HEK293T (cell line): ENCODE measurements at places on chromosomes 16 and 17.
A peak's percentile ranks its signal among the peaks of the same experiment; 100 is the strongest.

GRCh38 chr17:13036751-13037150, 18.9 kb upstream of the ELAC2 start:
- DNase-seq: no peak

DNA sequence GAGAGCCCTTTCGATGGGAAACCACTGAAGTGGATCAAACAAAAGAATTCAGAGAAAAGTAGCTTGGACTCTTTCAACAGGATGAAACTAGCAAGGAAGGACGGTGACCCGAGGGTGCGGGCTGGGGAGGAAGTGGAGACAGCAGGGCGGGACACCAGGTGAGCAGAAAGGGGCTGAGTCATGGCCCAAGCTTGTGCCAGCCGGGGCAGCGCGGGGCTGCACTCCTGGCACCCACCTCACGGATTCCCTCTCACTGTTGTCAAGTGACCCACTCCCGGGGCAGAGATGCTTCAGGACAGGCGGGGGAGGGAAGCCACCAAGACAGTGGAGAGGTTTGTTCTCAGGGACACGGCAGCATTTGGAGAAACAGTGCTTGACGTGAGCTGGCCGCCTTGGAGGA, 10.7 kb upstream of the RNF222 start:
- DNase-seq: no peak

DNA sequence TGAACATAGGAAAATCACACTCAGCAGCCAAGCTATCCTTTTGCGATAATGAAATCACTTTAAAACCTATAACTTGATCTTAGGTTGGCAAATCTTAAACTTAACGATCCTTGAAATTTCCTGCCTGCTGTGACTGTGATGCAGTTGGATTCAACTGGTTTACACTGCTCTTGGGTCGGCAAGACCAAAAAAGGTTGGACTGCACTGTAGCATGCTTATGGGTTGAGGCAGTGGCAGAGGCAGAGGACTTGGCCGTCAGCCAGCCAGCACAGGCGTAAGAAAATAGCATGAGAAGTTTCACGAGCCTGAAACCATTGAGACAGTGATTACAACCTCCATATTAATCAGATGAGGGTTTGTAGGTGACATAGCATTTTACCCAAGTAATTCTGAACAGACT, 21.4 kb downstream of the WSB1 start:
- peak; percentile 49 for DNase-seq

- no peak for DNase-seq
Observed at GRCh38 chr17:81852237-81852636, 8.1 kb downstream of the P4HB start.

DNA sequence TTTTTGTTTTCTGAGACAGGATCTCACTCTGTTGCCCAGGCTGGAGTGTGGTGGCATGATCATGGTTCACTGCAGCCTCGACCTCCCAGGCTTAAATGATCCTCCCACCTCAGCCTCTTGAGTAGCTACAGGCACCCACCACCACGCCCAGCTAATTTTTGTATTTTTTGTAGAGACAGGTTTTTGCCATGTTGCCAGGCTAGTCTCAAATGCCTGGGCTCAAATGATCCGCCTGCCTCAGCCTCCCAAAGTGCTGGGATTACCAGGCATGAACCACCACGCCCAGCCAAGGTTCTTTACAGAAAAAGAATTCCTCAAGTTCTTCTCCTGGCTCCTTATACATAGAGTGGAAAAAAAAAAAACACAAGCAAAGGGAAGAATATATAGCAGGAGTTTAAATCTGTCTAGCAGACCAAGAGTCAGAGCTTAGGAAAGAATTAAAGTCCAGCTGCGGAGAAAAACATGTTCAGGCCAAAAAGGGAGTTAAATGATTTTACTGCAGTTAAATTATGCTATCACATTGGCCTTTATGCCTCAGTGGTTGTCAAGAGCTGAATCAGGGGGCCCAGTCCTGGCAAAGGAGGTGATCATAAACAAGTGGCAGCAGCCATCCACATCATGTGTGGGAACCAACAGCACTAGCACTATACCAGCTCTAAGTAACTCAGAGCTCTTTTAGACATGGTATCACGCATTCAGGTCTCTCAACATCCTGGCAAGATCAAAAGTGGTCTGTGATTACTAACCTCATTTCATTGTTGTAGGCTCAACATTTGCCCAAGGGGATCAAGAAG, 39.3 kb downstream of the LIG3 start:
- no peak for DNase-seq

GRCh38 chr17:75872434-75873351, 5.7 kb downstream of the TRIM47 start:
- no peak for DNase-seq

- DNase-seq: no peak
Observed at GRCh38 chr16:3492356-3492755, 2.9 kb downstream of the C16orf90 start.

DNA sequence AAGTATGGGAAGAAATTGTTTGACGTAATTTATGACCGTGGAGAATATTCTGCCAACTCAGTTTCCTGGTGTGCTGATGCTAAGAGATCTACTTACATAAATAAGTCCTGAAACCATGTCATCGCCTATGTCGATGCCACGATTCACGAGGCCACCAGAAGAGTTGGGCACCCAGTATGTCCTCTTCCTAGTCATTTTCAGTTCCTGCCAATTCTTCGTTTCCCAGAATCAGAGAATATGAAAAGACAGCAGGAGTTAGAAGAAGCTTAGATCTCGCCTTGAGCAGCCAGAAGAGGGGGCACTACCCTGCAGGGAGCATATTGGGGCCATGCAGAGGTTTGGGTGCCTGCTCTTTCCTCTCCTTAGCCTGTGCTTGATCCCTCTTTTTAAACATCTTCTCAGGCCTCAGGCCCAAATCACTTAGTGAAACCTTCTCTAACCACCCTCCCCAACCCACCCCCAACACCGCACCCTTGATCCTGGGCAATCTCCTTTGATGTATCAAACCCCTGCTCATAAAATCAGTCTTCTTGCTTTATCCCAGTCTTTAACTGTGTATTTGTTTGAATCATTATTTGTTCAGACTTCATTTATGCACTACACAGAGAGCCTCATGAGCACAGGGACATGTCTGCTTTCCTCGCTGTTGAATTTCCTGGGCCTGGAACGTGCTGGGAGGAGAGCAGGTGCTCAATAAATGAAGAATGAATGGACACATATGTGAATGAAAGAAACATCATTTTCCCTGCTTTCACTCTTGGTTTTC, 12.2 kb upstream of the LONP2 start:
- DNase-seq: peak; percentile 36

GRCh38 chr17:77957235-77957856, 1.2 kb upstream of the TNRC6C start:
- DNase-seq: no peak

- no peak for DNase-seq
Observed at GRCh38 chr17:45904866-45905265, 10.5 kb downstream of the MAPT start.

DNA sequence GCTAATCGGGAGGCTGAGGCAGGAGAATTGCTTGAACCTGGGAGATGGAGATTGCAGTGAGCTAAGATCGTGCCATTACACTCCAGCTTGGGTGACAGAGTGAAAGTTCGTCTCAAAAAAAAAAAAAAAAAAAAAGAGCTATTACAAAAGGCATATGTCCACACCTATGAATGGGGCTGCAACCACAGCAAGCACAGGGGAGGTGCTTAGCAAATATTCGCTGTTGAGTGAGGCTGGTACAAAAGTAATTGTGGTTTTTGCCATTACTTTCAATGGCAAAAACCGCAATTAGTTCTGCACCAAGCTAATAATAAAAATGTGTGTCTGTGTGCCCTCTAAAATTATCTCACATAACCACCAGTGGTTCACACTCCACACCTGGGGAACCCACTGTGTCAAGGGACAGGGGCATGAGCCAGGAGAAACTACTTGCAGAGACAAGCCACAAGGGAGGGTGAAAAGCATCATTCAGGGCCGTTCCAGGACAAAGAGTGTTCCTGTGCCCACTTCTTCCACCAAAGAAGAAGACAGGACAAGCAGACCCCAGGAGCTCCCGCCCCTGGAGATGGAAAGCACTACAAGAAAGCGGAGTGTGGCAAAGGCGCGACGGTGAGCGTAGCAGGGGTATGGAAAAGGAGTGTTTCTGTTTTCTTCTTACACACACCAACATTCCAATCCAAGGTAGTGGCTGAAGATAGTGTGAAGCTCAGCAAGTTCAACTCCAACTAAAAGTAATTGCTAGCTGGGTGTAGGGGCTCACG, 84.4 kb upstream of the CNEP1R1 start:
- no peak for DNase-seq

GRCh38 chr17:42562388-42563142, 617 bp downstream of the COASY start:
- DNase-seq: peak; percentile 34

DNA sequence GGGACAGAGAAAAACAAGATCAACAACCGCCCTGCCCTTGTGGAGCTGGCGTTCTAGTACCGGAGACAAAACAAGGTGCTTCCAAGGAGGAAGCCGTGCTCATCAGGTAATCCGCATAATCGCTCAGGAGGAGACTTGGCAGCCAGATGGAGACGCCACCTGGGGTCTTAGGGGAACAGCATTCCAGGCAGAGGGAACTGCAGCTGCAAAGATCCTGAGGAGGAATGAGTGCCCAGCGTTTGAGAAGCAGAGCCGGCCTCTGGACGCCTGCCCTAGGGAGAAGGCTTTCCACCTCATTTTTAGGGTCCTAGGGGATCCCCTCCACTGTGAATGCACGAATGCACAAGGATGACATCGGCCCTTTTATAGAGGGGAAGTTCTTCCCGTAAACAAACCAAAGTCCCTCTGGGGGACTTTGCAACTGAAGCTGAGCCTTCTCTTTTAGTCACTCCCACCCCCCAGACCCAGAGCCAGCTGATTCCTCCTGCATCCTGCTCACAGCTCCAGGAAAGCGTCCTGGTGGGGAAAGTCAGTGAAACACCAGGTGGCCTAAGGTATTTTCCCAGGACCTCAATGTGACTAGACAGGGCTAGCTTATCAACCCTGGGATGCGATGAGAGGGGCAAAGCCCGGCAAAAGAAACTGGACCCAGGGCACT, 13.2 kb upstream of the MPRIP start:
- DNase-seq: no peak

GRCh38 chr16:85006639-85007038, 4.7 kb downstream of the ZDHHC7 start:
- no peak for DNase-seq

DNA sequence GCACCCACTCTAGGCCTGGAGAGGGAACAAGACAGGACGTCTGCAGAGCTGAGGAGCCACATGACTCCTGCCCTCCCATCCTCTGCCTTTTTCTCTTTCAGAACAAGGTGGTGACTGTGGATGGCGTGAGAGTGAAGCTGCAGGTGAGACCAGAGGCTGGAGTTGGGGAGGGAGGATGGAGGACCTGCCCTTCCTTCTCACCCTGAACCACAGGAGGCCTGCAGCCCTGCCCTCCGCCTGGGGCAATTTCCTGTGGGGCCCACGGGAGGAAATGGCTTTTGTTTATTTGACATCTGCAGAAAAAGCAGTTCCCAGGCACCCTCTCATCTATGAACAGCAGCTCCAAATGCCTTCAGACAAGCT, 5.1 kb downstream of the RAB37 start:
- DNase-seq: no peak

DNA sequence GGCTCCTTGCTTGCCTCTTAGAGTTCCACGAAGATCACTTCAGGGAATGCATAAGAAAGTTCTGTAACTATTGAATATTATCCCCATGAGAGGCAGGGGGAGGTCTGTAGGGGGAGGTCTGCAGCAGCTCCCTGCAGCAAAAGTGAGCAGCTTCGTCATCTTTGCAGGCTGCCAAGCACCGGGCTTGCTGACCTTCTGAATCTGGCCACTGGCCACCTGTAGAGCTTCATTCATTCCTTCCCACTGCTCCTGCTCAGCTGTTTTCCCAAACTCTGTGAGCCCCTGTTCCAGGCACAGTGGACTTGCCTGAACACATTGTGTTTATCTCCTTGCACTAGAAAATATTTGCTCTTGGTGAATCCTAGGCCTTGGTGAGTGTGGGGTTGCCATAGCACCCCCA, 443.3 kb downstream of the HAPSTR1 start:
- DNase-seq: no peak

- DNase-seq: no peak
Observed at GRCh38 chr17:67194134-67194533, 50.9 kb downstream of the HELZ start.

- DNase-seq: no peak
Observed at GRCh38 chr17:45073414-45074070, 12.4 kb downstream of the NMT1 start.

DNA sequence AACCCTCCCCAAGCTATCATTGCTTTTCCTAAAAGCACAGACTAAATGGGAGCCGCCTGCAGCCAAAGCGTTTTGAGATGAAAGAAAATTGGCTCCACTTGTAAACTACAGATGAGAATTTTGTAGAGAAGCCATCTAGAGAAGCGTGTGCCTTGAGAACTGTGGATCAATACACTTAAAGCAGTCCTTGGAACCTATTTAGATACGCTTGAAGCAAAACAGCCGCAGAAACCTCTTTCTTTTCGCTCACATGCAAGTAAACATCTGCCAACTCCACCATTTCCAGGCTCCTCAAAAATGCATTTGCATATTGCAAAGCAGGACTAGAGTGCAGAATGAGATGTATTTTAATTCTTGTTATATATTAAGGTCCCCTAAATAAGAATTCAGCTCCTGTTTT, 13.1 kb downstream of the KIAA0513 start:
- no peak for DNase-seq

GRCh38 chr17:60947100-60947499, 269.4 kb downstream of the BCAS3 start:
- DNase-seq: no peak

DNA sequence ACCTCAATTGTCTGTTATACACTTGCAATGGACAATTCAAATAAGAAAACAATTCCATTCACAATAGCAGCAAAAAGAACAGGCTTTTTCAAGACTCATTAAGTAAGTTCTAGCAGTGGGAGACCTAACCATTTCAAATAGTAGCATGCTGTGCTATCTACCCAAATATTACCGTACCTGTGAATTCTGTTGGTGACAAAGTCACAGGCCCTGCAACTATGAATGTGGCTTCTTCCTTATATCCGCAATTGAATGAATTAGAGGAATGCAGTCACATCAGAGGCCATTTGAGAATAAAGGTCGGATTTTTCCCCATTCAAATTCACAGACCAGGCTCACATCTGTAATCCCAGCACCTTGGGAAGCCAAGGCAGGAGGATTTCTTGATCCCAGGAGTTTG, 800 bp upstream of the NME4 start:
- DNase-seq: no peak
